T-helper 2 cell treated with Interferon-gamma antibody and Interleukin-4, amounts not matched to agents 5 μg/mL and 100 μg/mL, for 36 hours (primary cell): ENCODE measurements at places on chromosomes 2 and 18.
A peak's percentile ranks its signal among the peaks of the same experiment; 100 is the strongest.

- no peak overlapping the region for H3K4me3 ChIP-seq
- H3K4me1 ChIP-seq: no peaks in the 10 kb centered on the region
- H3K27me3 ChIP-seq: no peaks in the 10 kb centered on the region
These were observed 49.7 kb downstream of the CTAGE1 start for GRCh38 chr18:22368021-22368420.

DNA sequence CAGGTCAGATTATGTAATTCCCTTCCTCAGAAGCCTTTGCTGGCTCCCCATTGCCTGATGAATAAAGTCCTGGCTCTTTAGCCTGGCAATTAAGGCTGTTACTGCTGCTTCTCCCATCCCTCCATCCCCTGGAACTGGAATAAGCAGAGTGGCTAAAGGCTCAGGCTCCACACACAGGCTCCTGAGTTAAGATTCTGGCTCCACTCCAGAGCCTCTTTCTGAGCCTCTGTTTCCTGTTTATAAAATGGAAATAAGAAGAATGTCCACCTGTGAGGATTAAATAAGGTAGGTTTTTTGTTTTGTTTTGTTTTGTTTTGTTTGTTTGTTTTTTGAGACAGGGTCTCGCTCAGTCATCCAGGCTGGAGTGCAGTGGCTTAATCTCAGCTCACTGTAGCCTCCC lies 50.0 kb downstream of the ZFP36L2 start:
- peaks cover 65% of the 10 kb centered on the region for H3K4me1 ChIP-seq
- DNase-seq: no peak
- H3K27ac ChIP-seq: peak overlapping the region; percentile 56
- peaks cover 1% of the 10 kb centered on the region for H3K36me3 ChIP-seq
- no peak overlapping the region for H3K4me3 ChIP-seq

GRCh38 chr18:49548229-49548636 lies 13.6 kb upstream of the LIPG start:
- H3K27ac ChIP-seq: no peak overlapping the region
- no peak for DNase-seq
- no peaks in the 10 kb centered on the region for H3K36me3 ChIP-seq
- H3K27me3 ChIP-seq: peaks cover 12% of the 10 kb centered on the region

GRCh38 chr18:49471532-49471931 lies 11.1 kb upstream of the DYM start:
- DNase-seq: no peak
- peaks cover 17% of the 10 kb centered on the region for H3K27me3 ChIP-seq
- H3K4me3 ChIP-seq: no peak overlapping the region
- peaks cover 3% of the 10 kb centered on the region for H3K4me1 ChIP-seq

GRCh38 chr2:212898011-212898410 lies 253.4 kb downstream of the IKZF2 start:
- H3K36me3 ChIP-seq: no peaks in the 10 kb centered on the region
- no peak overlapping the region for H3K27ac ChIP-seq
- H3K27me3 ChIP-seq: peaks cover 10% of the 10 kb centered on the region
- no peaks in the 10 kb centered on the region for H3K4me1 ChIP-seq

- H3K4me1 ChIP-seq: no peaks in the 10 kb centered on the region
- no peak overlapping the region for H3K4me3 ChIP-seq
- no peak overlapping the region for H3K27ac ChIP-seq
- H3K36me3 ChIP-seq: no peaks in the 10 kb centered on the region
- DNase-seq: no peak
These were observed 24.4 kb upstream of the FTCDNL1 start for GRCh38 chr2:199875400-199875799.

DNA sequence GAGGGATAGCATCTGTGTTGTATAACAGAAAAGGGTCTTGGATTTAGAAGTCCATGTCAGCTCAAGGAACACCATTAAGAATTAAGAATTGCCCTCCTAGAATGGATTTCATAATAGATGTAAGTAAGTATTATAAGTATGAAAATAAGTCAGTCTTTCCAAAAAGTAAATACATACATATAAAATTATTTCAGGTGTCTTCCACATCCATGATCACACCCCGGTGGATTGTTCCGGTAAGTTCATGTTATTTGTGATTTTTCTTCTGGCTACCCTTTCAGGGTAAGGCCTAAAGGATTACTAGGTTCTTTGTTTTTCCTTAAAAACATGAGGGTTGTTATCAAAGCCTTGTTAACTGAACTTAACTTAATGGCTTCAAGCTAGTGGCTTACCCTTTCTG lies 55.9 kb downstream of the TMEM185B start:
- H3K4me3 ChIP-seq: no peak overlapping the region
- H3K27ac ChIP-seq: no peak overlapping the region

- no peak overlapping the region for H3K4me3 ChIP-seq
- H3K27me3 ChIP-seq: no peaks in the 10 kb centered on the region
- H3K27ac ChIP-seq: no peak overlapping the region
- no peaks in the 10 kb centered on the region for H3K4me1 ChIP-seq
- DNase-seq: no peak
- H3K36me3 ChIP-seq: no peaks in the 10 kb centered on the region
These were observed 184.1 kb downstream of the ACKR3 start for GRCh38 chr2:236753606-236754270.

- H3K4me1 ChIP-seq: peaks cover 23% of the 10 kb centered on the region
- H3K36me3 ChIP-seq: peaks cover 6% of the 10 kb centered on the region
- no peak overlapping the region for H3K4me3 ChIP-seq
- H3K27me3 ChIP-seq: no peaks in the 10 kb centered on the region
- H3K27ac ChIP-seq: no peak overlapping the region
These were observed 41.9 kb downstream of the TMEM131 start for GRCh38 chr2:97953853-97954252.

GRCh38 chr18:41391616-41392595 lies 563.1 kb upstream of the PIK3C3 start:
- H3K36me3 ChIP-seq: no peaks in the 10 kb centered on the region
- no peak overlapping the region for H3K4me3 ChIP-seq
- no peaks in the 10 kb centered on the region for H3K27me3 ChIP-seq
- DNase-seq: no peak
- H3K27ac ChIP-seq: no peak overlapping the region
- no peaks in the 10 kb centered on the region for H3K4me1 ChIP-seq

DNA sequence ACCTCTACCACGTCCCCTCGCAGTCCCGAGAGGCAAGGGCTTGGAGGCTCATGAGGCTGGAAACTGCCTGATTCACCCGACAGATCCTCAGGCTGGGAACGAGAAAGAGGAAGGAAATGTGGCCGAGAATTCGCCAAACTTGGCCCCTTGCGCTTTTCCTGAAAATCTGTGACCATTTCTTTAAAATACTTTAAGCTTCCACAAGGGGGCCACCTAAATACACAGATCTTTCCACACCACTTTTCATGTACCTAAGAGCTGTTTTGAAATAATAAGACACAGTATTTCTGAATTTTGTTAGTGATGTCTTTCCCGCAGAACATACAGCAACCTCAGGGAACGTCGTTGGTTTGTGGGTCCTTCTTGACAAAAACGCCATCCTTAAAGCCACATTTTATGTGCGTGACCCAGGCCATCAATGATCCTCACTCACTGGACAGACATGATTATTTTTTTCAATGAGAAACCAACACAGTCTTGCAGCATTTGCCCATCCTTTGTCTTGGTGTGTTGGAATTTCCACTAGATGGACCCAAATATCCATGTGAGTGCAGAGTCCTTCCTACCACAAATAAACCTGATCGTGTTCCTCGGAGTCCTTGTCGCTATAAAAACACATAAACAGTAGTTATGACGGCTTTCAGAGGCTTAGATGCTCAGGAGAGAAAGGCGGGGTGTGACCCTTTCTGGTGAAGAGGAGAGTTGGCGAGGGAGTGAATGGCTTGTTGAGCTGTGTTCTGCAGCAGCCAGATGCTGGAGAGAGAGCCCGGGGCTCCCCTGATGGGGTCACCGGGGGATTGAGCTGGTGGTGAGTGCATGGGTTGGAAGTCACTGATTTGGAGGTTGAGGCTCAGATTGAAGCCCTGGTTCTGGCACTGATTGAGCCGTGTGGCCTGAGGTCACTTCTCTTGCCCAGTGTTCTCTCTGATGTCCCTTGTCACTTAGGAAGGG lies 25.0 kb downstream of the DCDC2C start:
- H3K4me1 ChIP-seq: no peaks in the 10 kb centered on the region
- H3K36me3 ChIP-seq: no peaks in the 10 kb centered on the region
- no peaks in the 10 kb centered on the region for H3K27me3 ChIP-seq

- H3K27me3 ChIP-seq: no peaks in the 10 kb centered on the region
- no peak overlapping the region for H3K27ac ChIP-seq
- H3K4me1 ChIP-seq: no peaks in the 10 kb centered on the region
- no peak overlapping the region for H3K4me3 ChIP-seq
These were observed 318.2 kb upstream of the FAM98A start for GRCh38 chr2:33917252-33917651.

DNA sequence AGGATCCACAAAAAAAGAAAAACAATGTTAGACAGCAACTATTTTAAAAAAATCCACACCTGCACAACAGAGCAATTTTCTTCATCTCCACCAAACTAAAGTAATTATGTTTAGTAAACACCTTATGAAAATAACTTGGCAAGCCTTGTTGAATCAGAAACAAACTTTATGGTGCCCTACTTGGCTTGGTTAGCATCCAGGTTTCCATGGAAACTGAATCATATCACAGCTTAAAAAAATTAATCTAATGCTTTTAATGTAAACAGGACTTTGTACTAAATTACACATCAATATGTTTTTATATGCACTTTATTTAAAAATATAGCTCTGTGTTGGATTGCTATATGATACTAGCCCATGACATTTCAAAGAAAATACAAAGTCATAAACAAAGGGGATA lies 1882.4 kb downstream of the SUCLG1 start:
- DNase-seq: no peak
- no peak overlapping the region for H3K4me3 ChIP-seq
- no peaks in the 10 kb centered on the region for H3K27me3 ChIP-seq

GRCh38 chr18:51211552-51211951 lies 14.1 kb upstream of the MEX3C start:
- DNase-seq: peak; percentile 84
- H3K27ac ChIP-seq: peak overlapping the region; percentile 83
- peak overlapping the region; percentile 33 for H3K4me3 ChIP-seq
- peaks cover 2% of the 10 kb centered on the region for H3K36me3 ChIP-seq

- H3K27me3 ChIP-seq: peaks cover 18% of the 10 kb centered on the region
- no peak overlapping the region for H3K27ac ChIP-seq
- no peak overlapping the region for H3K4me3 ChIP-seq
- H3K4me1 ChIP-seq: no peaks in the 10 kb centered on the region
These were observed 1.5 kb downstream of the ATP6V1B1 start for GRCh38 chr2:70936979-70937811.

DNA sequence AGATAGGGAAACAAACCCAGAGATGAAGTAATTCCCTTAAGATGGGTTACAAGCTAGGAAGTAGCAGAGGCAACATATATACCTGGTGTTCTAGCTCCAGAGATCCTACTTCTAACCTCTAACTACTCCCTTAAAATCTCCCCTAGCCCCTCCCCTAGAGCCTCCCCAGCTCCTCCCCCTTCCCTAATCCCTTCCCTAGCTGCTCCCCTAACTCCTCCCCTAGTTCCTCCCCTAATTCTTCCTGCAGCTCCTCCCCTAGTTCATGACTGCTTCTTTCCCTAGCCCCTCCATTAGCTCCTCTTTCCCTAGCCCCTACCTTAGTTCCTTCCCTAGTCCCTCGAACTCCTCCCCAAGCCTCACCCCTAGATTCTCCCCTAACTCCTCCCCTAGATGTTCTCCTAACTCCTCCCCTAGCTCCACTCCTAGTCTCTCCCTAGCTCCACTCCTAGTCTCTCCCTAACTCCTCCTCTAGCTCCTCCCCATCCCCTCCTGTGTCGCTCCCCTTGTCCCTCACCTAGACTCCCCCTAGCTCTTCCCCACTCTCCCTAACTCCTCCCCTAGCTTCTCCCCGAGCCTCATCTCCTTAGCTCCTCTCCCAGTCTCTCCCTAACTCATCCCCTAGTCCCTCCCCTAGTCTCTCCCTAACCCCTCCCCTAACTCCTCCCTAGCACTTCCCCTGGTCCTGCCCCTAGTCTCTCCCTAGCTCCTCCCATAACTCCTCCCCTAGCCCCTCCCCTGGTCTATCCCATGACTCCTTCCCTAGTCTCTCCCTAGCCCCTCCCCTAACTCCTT lies 108.9 kb downstream of the CD226 start:
- H3K36me3 ChIP-seq: no peaks in the 10 kb centered on the region
- no peaks in the 10 kb centered on the region for H3K4me1 ChIP-seq

DNA sequence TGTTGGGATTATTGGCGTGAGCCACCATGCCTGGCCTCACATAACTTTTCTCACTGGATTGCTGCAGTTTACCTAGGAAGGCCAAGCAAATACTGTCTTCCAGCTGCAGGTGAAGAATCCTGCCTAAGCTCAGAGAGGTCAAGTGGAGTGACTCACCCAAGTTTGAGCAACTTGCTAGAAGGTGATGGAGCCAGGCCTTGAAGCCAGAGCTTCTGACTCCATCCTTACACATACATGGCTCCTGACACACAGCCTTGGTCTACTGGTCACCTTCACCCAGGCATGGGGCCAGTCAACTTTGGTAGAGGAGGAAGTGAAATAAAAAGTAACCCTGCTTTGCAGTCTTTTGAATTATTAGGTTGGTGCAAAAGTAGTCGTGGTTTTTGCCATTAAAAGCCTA lies 93.5 kb downstream of the VWA3B start:
- H3K27me3 ChIP-seq: peaks cover 33% of the 10 kb centered on the region
- H3K27ac ChIP-seq: no peak overlapping the region

DNA sequence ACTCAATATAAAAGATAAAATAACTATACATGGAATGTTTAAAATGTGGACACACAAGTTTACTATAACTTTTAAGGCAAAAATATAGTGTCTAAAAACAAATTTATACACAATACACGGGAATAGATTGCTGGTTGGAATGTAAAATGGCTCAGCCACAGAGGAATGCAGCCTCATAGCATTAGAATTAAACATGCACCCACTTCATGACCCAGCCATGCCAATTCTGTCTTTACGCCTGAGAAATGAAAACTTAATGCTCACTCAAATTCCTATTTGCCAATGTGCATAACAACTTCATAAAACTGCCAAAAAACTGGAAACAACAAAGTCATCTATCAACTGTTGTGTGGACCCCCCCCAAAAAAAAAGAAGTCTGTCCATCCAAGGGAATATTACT lies 1006.6 kb upstream of the POU3F3 start:
- no peak for DNase-seq
- no peaks in the 10 kb centered on the region for H3K27me3 ChIP-seq
- no peak overlapping the region for H3K27ac ChIP-seq
- no peak overlapping the region for H3K4me3 ChIP-seq
- H3K36me3 ChIP-seq: no peaks in the 10 kb centered on the region

DNA sequence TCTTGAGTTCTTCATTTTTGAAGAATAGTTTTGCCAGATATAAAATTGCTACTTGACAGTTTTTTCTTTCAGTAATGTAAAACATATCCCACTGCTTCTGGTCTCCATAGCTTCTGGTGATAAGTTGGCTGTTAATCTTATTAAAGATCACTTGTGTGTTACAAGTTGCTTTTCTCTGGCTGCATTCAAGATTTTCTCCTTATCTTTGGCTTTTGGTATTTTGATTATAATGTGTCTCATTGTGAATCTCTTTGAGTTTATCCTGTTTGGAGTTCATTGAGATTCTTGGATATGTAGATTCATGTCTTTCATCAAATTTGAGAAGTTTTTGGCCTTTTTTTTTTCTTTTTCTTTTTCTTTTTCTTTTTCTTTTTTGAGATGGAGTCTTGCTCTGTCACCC lies 20.2 kb upstream of the ADNP2 start:
- H3K36me3 ChIP-seq: peaks cover 3% of the 10 kb centered on the region
- H3K27me3 ChIP-seq: peaks cover 2% of the 10 kb centered on the region
- no peaks in the 10 kb centered on the region for H3K4me1 ChIP-seq
- no peak overlapping the region for H3K27ac ChIP-seq
- no peak for DNase-seq

- peaks cover 40% of the 10 kb centered on the region for H3K4me1 ChIP-seq
- H3K36me3 ChIP-seq: peaks cover 5% of the 10 kb centered on the region
- peak overlapping the region; percentile 62 for H3K27ac ChIP-seq
- no peak for DNase-seq
- peaks cover 2% of the 10 kb centered on the region for H3K27me3 ChIP-seq
These were observed 52.9 kb upstream of the NABP1 start for GRCh38 chr2:191625016-191625415.

GRCh38 chr2:43033016-43033270 lies 193.5 kb downstream of the ZFP36L2 start:
- peaks cover 7% of the 10 kb centered on the region for H3K27me3 ChIP-seq
- no peaks in the 10 kb centered on the region for H3K36me3 ChIP-seq
- no peak overlapping the region for H3K4me3 ChIP-seq
- H3K4me1 ChIP-seq: peaks cover 3% of the 10 kb centered on the region
- H3K27ac ChIP-seq: peak overlapping the region; percentile 36
